NB4 (cell line): ENCODE measurements at places on chromosomes 5 and 9.

- no peak for DNase-seq
Measured at GRCh38 chr9:129069862-129070641, 10.9 kb upstream of the DOLPP1 start.

GRCh38 chr5:53180538-53180937, 71.0 kb upstream of the MOCS2 start:
- no peak for DNase-seq

- DNase-seq = no peak
Measured at GRCh38 chr9:129316281-129317030, 138.4 kb upstream of the IER5L start.

DNA sequence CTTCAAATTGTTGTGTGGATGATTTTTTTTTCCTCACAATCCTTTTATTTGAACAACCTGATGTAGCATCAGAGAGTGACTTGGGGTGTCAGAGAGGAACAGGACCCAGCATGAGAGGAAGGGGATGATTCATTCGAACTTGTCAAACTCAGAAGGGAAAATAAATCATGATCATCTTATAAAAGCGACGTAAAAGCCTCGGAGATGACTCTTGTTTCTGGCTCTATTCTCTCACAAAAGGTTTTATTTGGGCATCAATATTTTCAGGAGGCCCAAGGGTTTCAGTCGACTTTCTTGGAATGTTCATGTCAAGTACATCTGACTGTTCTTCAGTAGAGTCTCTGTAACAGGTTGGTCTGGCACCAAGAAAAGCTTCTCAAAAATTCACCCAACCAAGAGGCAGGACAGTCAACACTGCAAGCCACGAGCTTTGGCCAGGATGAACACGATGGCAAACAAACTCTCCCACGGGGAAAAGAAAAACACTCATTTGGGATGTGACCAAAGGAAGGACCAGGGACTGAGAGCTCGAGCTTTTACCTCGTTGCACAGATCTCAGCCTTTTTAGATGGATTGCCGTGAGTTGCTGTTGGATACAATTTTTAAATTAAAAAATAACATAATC, 55.1 kb downstream of the ANKH start:
- DNase-seq = no peak

DNA sequence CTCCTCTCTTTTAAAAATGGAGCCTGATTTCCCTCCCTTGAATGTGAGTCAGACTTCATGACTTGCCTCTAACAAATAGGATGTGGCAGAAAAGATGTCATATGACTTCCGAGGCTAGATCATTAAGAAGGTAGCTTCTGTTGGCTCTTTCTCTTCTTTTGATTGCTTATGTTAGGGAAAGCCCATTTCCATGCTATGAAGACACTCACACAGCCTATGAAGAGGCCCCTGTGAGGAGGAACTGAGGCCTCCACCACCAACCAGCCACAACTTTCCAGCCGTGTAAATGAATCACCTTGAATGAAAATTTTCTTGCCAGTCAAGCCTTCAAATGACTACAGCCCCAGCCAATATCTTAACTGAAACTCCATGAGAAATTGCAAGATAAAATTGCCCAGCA, 413.4 kb downstream of the TMEM38B start:
- DNase-seq = no peak

GRCh38 chr5:58450018-58450417, 9.9 kb downstream of the PLK2 start:
- no peak for DNase-seq

- no peak for DNase-seq
Measured at GRCh38 chr5:68711293-68712200, 382.3 kb upstream of the SLC30A5 start.

DNA sequence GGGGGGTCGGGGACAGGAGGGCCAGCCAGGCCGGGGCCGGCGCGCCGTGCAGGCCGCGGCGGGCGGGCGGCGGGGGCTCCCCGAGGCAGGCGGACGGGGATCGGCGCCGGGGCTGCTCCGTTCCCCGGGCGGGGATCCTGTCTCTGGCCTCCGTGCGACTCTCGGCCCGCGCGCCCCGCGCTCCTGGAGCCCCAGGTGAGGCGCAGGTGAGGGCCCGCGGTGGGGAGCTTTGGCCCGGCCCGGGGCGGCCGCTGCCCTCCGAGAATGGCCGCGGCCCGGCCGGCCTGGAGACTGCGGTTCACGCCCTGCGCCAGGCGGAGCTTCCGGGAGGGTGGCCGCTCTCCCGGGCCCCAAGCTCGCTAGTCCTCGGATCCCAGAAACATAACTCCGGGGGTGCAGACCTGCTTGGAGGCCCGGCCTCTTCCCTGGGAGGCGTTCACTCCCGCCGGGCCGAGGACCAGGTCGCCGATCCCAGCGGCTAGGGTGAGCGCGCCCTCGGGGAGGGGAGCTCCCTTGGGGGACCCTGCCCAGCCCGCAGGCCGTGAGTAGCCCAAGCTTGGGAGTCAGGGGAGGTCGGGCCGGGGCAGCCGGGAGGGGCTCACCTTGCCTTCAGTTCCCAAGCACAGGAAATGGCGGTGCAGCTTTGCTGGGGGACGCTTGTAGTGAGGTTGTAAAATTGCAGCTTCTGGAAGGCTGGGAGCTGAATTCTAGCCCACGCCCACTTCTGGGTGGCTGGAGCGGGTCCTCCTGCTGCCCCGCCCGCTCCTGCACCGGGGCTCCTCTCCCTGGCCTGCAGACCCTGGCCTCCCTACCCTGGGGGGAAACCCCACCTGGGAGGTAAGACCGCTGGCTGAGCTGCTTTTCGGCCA, 723 bp downstream of the PPP1R26 start:
- no peak for DNase-seq
